ENCODE measurements at places on chromosomes 5 and 9.

DNA sequence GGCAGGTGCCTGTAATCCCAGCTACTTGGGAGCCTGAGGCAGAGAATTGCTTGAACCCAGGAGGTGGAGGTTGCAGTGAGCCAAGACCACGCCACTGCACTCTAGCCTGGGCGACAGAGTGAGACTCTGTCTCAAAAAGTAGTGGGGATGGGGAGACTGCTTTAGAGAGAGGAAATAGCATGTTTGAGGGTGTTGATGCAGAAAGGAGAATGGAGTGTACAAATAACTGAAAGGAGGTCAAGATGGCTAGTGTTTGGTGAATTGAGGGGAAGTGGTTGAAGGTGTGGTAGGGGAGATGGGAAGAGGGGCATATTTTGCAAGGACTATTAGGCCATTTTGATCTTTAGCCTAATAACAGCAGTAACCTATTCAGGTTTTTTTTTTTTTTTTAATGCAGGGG is 18.2 kb downstream of the TENT2 start:
- DNase-seq: no peak

DNA sequence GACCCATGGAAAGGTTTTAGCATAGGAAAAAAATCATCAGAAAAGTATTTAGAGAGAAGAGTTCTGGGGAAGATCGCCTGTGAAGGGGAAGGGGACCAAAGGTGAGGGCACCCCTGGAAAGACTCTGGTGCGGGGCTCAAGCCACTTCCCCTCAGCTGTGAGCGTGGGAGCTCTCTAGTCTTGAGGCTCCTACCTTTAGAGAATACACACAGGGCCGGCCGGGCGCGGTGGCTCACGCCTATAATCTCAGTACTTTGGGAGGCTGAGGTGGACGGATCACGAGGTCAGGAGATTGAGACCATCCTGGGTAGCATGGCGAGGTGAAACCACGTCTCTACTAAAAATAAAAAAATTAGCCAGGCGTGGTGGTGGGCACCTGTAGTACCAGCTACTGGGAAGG is 6.9 kb downstream of the TRIM41 start:
- DNase-seq: no peak

DNA sequence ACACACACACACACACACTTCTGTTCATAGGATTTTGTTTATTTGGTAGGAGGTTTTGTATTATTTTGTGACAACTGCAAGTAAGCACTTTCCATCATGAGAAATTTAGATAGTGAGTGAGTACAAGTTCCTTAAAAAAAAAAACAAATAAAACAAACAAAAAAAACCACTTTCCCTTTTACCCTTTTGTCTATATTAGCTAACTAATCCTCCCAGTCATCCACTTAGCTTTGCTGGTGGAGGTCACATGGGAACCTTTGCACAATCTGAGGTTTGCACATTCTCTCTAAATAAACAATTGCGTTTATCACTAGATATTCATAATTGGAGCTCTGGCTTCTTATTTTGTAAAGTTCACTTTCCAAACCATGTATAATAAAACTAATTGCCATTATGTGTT is 6.8 kb downstream of the ITGA1 start:
- no peak for DNase-seq

DNA sequence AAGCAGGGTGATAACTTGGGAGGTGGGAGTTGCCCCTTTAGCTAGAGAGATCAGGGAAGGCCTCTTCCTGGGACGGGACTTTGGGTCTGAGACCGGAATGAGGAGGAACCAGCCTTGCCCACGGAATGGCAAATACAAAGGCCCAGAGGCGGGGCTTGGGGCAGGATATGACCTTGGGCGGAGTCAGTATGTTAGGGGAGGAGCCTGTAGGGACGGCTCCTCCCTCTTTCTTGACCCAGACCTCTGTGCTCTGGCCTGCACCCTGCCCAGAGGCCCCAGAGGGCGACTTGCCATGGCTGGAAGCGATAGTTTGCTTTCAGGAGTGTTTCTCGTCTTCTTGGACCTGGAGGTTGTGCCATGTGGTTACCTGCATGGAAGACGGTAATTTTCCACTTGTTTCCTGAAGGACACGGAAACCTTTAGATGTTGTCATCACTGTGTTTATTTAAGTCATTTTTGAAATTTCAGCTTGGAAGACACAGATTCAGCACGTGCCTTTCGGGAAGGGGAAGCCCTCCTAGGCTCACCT is 85.6 kb downstream of the DAB2IP start:
- DNase-seq: no peak

GRCh38 chr5:142053426-142054151 is 40.8 kb upstream of the GNPDA1 start:
- DNase-seq: no peak

DNA sequence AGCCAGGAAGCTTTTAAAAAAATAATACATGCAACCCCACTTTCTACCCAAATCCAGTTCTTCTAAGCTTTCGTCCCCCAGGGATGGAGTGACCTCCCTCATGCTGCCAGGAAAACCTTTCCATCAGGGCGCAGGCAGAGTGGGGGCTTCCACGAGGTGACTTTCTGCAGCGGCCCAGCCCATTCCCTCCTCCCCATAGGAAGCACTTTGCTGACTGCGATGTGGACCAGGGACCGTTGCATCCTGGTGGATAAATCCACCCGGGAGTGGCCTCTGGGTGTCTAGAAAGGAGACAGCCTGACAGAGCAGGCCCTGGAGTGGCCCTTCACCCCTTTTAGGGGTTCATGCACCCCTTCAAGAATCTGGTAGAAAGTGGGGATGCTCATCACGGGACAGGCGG is 1.6 kb downstream of the QRFP start:
- no peak for DNase-seq
